ENCODE measurements at places on chromosomes 7 and 10. TPM values are rescaled to one million over a fixed set of nuclear protein-coding genes. Genes with fewer than 3 reads are reported as not detected.
A peak's percentile ranks its signal among the peaks of the same experiment; 100 is the strongest.

The ZNF25 gene
- 12.6 TPM for polyA plus RNA-seq

DNA sequence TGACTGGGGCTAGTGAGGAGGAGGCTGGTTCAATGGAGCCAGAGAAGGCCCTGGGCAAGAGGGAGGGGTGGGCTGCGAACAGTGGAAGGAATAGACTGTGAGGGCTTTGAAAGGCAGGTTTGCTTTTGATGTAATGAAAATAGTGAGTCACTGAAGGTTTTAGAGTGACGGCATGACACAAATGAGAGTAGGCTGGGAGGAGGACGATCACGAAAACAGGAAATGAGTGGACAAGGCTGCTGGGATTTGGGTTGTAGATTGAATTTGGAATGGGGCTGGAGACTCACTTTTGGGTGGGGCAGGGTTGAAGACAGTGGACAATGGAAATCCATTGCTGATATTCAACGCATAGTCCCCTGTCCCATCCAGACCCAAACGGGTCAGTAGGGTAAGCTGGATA lies 139.6 kb downstream of the CDH23 start:
- DNase-seq = no peak

- DNase-seq = no peak
Measured at GRCh38 chr7:114273218-114273617, 141.4 kb upstream of the FOXP2 start.

GRCh38 chr7:36887969-36888368 lies 163.7 kb upstream of the AOAH start:
- no peak for DNase-seq

DNA sequence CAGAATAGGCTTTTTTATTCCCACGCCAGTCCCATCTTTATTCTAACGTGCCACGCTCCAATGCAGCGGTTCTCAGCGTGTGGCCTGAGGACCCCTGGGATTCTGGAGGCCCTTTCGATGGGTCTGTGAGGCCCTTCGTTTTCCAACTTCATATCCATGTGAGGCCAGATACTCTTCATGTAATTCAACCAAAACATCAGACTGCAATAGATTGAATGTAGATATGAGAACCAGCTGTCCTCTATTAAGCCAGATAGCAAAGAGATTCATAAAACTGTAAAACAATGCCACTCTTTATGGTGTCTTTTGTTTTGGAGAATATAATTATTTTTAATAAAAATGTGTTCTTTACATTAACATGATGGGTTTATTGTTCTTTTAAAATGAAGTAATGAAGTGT lies 53.2 kb upstream of the KMT2C start:
- no peak for DNase-seq

GRCh38 chr7:69817121-69817520 lies 218.8 kb downstream of the AUTS2 start:
- no peak for DNase-seq

DNA sequence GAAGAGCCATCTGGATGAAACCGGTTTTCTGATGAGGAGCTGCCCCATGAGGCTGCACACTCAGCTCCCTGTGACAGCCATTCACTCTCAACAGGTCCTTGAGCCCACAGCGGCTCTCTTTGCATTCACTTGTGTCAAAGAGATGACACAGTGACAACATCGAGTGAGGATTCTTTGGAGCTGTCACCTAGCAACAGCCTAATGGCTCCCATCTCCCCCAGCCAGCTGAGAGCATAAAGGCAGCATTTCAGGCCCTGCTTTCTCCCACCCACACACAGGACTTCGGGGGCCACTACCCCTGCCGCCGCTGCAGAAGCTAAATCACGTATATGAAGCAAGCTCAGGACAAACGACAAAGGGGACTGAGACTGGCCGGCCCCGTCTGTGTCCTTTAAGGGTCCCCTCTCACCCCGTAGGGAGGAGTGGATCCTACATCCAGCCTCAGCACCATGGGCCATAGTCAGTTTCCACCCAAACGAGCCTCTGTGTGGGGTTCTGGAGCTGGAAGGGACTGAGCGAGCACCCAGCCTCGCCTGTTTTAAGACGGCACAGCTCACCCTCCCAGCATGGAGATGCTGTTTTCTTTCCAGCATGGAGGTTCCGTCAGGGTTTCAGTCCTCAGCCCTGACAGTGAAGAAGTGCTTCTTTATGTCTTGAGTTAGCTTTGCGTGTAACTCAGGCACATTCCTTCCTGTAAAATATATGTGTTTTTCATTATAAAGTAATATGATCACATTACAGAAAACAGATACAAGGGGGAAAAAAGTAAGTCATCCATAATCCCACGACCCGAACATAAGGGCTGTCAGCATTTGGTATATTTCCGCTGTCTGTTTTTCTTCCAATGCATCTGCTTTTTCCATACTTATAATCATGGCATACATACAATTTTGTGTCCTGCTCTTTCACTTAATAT lies 4.9 kb downstream of the CPA4 start:
- DNase-seq = peak; percentile 45

The CDCA7L gene
- 48.9 TPM for polyA plus RNA-seq
